D721Med (cell line): ENCODE measurements at places on chromosomes 4 and X.

- no peak for DNase-seq
These were observed 64.5 kb downstream of the CDS1 start for GRCh38 chr4:84647312-84647884.

DNA sequence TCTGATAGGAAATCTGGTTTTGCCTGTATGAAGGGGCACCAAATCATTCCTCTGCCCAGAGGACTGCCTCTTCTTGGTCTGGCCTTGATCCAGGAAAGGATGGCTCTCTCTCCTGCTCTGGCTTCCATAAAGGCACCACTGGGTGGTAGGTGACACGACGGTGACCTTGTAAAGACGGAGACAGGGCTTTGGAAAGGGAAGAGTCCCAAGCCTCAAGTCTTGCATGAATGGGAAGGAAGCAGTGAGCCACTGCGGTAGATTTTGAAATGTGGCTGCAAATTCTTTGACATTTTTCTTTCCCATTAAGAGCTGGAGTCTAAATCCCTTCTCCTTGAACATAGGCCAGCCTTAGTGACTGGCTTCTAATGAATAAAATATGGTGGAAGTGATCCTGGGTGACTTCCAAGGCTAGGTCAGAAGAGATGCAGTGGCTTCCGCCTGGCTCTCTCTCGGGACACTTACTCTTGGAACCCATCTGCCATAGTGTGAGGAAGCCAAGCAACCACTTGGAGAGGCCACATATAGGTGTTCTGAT lies 347.4 kb downstream of the BCOR start:
- no peak for DNase-seq

DNA sequence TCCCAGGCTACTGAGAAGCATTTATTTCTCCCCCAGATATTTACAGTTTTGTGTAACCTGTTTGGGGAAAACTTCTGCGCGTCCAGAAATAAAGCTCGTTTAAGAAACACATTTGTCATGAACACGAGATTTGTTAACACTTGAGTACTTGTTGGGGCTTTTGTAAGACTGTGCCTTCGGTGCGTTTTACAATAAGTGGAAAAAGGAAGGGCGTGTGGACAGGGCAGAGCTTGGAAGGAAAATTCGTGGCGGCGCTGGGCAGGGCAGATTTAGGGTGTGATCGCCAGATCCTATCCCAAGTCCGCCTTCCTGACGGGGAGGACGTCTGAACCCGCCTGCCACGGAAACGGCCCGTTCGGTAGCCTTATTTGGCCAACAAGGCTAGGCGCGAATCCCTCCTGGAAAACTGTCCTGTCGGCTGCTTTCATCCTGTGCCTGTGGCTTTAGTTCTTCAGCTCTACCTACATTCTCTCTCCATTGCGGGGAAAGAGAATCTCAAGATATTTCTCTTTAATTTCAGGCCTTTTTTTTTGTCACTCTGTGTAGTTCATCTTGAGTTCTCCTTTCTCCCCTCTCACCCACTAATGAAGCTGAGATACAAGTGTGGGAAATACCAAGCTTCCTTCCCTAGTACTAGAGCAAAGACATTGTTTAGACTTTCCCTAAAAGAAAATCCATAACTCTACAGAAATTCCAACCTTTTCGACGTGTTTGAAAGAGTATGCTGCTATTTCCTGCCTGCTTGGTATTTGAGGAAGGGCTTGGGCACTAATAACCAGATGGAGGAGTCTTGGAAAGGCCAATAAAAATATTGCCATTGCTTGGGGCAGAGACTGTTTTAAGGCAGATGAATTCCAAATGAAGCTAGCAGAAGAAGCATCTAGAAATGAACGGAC lies 982 bp downstream of the PDLIM5 start:
- no peak for DNase-seq

GRCh38 chr4:99390055-99390454 lies 37.5 kb upstream of the ADH1C start:
- no peak for DNase-seq

GRCh38 chrX:112654871-112655270 lies 24.9 kb downstream of the LHFPL1 start:
- DNase-seq, result no peak

DNA sequence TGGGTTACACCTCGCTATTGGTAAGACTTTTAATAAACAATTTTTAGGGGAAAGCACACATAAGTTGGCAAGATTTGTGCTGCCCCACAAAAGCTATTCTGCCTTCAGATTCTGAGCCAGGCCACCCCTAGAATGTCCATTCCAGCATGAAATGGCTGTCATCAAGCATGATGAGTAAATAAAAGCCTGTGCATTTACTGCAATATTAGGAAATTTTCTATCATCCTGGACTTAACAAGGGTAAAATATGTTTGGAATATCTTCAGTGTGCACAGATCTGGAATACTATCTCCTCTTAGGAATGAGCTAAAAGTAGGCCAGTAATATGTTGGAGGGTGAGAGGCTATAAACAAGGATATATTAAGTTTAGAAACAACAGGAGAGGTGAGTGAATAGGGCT lies 510.9 kb downstream of the ANKRD50 start:
- DNase-seq, result no peak

- no peak for DNase-seq
These were observed 240.1 kb downstream of the OPHN1 start for GRCh38 chrX:68193234-68193633.

GRCh38 chrX:76555816-76556215 lies 128.3 kb downstream of the MAGEE1 start:
- no peak for DNase-seq
